ENCODE measurements at places on chromosomes 3 and 15. TPM values are rescaled to one million over a fixed set of nuclear protein-coding genes. Genes with fewer than 3 reads are reported as not detected.

Gene FBXW12
- total RNA-seq, result not detected

Gene PLAAT1
- 0.72 TPM for total RNA-seq

Gene ALDH1A3
- total RNA-seq, result 9.6 TPM

Gene RTP1
- not detected for total RNA-seq

Gene GLDN
- 2.4 TPM for total RNA-seq

All from ovary (tissue), 10 donors.